ENCODE measurements at places on chromosomes 4 and X.

- peak; percentile 57 for DNase-seq
Observed at GRCh38 chr4:6991771-6992557, 51.2 kb upstream of the TADA2B start.

DNA sequence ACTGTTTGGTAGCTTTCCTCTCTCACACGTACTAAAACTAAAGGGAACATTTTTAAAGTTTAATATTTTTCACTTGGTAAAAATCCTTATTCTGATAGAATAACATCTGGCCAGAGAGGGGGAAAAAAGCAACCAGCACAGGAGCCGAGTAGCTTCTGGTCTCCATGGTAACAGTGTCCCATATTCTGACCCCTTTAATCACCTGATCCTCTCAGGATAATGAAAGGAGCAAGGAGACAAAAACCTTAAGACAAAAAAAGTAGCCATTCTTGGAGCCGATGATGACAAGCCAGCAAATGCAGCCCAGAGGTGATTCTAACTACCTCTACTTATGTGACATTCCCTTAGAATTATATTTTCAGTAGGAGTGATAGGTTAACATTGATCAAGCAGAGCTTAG is 126.6 kb downstream of the SLC39A8 start:
- DNase-seq = no peak

- no peak for DNase-seq
Observed at GRCh38 chr4:6811165-6811564, 28.6 kb downstream of the KIAA0232 start.

- DNase-seq = no peak
Observed at GRCh38 chr4:32697281-32697814, 1977.2 kb downstream of the PCDH7 start.

DNA sequence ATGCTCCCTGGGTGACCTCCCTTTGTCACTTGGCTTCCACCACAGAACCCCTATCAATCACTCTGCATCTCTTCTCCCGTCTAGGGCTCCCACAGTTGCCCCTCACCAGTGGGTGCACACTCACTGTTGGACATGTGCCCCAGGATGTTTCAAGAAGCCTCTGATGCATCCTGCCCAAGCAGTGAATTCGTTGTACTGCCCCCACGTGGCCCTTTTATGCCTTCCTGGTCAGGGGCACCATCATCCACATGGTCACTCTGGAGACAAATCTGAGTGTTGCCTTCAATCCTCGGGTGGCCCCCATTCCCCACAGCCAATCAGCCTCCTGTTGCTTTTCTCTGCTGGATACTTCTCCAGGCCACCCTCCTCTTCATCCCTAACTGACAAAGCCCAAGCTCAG is 12.2 kb downstream of the ITIH6 start:
- no peak for DNase-seq

- DNase-seq = no peak
Observed at GRCh38 chrX:28584025-28584424, 3.2 kb upstream of the IL1RAPL1 start.

GRCh38 chrX:69493193-69493592 is 10.9 kb upstream of the NALF2 start:
- no peak for DNase-seq

DNA sequence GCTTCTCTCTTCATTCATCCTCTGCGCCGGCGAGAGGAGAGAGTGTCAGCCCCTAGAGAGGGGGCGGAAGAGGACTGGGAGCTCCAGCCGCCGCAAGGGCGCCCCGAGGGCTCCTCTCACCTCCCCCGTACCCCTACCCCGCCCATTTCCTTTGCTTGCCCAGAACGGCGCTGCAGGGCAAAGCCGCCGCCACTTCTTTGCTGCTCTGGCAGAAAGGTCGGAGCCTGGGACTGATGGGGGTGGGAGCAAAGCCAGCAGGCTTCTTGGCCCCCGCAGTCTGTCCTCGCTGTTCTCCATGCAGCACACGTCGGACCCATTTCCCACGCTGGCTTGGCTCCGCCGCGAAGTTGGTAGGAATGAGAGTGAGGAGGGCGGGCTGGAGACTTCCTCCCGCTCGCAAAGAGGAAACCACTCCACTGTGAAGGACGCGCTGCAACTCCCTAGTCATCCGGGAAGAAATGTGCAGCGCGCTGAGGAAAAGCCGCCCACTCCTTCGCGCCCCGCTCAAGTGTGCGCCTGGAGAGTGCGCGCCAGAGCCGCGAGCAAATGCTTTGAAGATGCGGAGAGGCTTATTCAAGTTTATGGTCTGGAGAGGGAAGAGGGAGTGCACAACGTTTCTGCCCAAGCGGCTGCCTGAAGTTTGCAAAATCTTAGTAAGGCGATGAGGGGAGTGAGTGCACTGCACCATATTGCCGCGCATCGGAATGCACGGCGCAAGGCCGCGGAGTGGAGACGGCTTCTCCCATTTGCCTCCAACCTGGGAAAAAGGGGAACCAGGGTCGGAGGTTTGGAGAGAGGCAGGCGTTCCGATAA is 2.8 kb upstream of the PCDH7 start:
- peak; percentile 26 for DNase-seq

GRCh38 chrX:37332987-37333658 is 16.0 kb upstream of the PRRG1 start:
- no peak for DNase-seq

- no peak for DNase-seq
Observed at GRCh38 chrX:31114858-31115257, 43.0 kb upstream of the FTHL17 start.

DNA sequence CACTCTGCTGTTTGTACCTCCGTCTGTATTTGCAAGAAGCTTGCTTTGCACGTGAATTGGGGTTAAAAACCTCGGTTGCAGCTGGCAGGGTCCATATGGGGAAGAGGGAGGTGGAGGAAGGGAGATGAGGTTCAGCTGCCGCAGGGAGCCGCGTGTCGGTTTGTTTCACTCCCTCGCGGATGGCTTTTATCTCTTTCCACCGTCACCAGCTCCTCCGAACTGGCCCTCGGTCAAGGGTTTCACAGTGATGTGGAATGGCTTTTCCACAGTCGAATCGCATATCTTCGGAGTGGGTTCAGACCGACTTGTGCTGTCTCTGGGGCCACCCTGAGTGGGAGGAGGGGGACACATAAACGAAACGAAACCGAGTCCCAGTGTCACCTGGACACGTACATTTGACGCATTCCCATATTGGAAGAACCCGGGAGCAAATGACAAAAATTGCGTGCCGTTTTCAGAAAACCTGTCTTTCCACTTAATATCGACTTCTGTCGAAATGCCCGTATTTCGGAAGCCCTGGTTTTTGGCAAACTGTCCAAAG is 929 bp downstream of the ZBTB33 start:
- no peak for DNase-seq

DNA sequence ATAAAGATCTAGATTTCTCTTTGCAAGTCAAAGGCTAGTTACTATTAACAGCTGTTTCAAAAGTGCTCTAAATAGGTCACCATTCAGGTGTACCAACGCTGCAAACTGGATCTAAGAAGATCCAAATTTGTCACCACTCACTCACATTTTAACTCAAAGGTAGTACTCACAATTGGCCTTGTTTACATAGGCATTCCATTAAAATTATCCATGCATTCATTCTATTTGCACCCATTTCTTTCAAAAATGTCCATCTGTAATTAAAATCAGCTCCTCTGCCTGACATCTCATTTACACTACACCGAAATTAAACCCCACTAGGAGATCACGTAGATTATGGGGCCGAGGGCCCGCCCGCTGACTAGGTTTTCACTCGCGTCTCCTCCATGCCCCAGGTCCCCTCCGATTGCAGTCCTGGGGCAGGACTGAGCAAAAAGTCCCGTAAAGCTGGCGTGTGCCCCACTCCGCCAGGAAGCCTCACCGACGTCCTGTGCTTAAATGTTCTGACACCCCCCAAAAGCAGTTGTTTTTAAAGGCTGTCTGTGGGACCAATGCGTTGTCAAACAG is 1.3 kb upstream of the ING2 start:
- DNase-seq = peak; percentile 56

- no peak for DNase-seq
Observed at GRCh38 chr4:105225500-105225899, 78.8 kb downstream of the TET2 start.

DNA sequence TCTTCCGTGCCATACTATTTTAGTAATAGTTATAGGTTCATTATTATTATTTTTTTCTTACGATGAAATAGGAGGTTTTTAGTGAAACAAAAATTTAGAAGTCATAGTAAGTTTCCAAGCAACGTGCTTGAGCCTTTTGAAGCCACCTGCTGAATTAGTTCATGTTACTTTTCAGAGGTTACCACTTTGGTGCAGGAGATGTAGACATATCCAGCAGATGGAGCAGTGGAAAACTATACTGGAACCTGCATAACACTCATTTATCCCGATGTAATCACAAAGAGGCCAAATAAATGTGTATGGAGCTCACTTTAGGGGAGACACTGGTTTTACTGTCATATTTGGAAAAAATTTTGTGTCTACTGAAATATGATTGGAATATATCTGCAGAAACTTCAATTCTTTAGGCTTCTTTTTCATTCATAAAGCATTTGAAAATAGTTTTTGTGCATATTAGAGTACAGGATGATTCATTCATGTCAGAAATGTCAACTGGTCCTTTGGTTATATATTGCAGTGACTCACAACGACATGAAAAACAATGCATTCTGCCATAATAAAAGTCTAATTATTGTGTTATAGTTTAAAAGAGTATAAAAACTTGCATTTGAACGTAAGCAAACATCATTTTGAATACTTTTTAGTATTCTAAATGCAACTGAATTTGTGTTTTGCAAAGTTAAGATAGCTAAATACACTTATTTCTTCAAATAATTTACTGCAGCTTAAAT is 2182.9 kb upstream of the TENM3 start:
- DNase-seq = no peak

DNA sequence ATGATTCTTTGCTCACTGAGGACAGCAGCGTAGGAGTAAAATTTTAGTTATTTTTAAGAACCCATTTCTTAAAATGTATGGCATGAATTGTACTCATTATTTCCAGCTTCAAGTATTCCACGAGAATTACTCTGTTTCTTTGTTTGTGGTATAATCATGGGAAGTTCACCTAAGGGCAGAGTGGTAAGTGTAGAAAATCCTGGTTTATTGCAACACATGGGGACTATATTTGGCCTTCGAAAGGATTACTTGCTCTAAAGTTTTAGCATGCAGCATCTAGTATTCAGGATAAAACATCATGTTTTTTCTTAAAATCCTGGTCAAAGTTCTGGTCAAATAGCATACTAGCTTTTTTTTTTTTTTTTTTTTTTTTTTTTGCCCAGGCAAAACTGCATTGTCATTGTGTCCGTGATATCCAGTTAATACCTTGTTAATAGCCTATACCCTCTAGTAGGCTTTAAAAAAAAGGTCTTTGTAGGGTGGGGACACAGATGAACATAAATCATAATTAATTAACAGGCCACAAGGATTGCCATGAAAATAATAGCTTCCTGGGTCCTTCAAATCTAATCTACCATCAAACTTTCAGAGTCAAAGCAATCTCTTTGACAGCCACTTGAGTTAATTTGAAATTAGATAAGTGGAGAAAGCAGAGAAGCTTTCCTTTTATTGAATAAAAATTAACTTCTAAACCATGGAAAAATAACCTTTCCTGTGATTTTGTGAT is 44.6 kb upstream of the VEGFC start:
- DNase-seq = no peak

- no peak for DNase-seq
Observed at GRCh38 chr4:79272761-79273160, 53.1 kb downstream of the NAA11 start.

DNA sequence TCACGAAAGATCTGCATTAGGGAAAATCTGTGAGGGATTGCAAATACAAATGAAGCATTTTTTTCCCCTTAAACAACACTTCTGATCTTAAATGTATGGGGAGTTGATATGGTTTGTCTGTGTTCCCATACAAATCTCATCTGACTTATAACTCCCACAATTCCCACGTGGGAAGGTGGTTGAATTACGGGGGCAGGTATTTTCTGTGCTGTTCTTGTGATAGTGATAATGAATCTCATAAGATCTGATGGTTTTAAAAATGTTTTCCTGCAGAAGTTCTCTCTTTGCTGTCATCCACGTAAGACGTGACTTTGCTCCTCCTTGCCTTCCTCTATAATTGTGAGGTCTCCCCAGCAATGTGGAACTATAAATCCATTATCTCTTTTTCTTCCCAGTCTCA is 107.4 kb upstream of the KCNIP4 start:
- DNase-seq = no peak

GRCh38 chrX:94908648-94909047 is 1234.6 kb downstream of the FAM133A start:
- no peak for DNase-seq

DNA sequence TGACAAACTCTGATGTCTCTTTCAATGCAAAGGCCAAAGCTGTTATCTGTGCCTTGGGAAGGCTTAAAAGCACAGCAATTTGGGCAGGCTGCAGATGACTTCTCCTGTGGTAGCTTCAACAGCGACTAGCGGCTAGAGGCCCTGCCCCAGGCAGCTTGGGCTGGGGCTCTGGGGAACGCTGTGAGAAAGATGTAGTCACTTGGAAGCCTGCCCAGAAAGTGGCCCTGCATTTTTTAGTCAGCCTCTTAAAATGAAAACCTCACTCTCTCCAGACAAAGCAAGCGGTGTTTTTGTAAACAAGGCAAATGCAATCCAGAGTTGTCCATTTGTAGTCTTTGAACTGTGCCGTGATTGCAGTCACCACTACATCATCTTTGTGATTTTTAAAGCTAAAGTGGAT is 27.5 kb downstream of the PCYT1B start:
- DNase-seq = no peak

- no peak for DNase-seq
Observed at GRCh38 chr4:182556580-182556979, 313.4 kb downstream of the TENM3 start.

DNA sequence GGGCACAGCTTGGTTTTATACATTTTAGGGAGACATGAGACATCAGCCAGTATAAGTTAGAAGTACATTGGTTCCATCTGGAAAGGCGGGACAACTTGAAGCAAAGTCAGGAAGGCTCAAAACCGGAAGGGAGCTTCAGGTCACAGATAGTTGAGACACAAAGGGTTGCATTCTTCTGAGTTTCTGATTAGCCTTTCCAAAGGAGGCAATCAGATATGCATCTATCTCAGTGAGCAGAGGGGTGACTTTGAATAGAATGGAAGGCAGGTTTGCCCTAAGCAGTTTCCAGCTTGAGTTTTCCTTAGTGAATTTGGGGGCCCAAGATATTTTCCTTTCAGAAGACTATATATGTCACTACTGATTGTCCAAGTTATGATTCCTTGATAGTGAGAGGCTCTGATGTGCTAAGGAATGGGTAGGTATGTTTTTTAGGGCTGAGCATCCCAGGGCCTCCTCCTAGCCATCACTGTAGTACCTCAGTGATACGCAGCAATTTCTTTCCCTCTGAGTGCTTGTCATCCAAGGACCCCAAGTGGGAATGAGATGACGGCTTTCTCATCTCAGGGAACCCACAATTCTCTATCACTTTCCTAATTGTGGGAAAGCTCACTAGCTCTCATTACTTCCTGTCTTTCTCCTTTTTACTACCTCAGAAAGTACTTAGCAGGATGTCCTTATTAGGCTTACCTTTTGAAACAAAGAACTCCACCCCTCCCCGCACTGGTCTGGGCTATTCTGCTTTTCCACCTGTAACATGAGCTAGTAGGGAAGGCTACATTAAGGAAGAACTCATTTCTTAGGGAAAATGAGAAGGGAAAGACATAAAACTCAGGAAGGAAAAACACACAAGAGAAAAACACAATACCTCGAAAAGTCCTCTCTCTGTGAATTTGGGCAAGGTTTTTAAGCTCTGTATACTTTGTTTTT is 632.7 kb downstream of the RAPGEF2 start:
- no peak for DNase-seq
